GM12865 (cell line): ENCODE measurements at places on chromosomes 16 and 17.

GRCh38 chr16:54879681-54880080 is 51.0 kb upstream of the IRX5 start:
- no peak for DNase-seq

DNA sequence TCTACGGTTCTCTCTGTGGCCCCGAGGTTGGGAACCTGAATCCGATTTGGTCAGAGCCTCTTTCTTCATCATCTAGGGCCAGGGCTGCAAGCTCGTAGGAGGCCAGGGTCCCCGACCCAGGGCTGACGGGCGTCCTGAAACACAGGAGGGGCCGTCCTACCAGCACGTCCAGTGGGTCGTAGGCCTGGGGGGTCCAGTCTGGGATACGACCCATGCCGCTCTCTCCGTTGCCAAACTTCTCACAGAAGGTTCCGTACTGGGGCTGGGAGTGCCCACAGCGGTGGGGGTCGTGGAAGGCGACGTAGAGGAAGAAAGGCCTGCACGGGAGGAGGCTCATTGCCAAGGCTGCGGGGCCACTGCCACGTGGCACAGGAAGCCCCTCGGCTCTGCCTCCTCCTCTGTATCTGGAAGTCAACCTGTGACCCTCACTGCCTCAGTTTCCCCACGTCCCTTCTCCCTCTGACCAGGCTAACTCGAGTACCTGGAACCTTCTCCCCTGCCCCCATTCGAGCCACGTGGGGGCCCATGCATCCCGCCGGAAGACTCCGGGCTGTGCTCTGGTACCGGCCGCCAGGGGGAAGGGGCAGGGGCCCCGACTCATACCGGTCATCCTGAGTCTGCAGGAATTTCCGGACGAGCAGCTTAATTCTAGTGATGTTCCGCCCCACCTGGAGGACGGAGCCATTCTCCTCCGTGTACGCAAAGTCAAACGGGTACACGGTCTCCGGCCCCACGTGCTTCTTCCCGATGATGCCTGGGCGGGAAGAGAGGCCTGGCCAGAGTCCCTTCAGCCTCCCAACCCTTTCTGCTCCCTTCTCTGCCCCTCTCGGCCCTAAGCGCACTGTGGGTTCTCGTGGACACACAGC is 5.9 kb downstream of the SGSH start:
- DNase-seq: no peak

DNA sequence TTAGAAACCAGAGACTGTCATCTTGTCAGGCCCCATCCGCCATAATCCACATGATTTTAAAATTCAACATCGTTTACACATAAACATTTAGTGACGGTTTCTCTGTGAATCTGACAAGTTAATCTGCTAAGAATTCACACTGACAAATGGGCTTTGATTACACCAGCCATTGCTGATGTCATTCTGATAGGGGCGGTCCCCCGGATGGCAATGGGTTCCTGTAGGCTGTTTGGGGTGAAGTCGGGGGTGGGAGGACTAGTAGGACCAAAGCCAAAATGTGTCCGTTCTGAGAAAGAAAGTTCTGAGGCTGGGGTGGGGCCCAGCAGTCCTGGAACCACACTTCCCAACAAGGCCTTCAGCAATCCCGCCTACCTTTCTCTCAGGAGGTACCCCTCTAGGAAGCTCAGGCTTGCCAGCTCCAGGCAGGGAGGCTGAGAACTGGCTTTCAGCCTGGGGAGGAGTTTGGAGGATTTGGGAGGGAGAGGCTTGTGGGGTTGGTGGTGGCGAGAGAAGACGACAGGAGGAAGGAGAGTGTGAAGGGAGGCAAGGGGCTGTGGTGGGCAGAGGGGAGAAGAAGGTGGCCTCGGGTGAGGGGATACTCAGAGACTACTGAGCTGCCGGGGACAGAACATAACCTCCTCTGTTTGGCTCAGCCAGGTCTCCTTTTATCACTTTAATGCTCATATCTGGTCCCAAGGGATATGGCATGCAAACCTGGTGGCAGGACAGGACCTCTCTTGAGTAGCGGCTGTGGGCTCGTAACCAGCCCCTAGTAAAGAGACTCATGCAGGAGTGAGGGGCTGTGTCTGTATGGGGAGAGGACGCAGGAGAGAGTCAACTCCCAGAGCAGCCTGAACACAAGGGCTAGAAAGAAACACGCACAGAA is 8.6 kb downstream of the HIC1 start:
- DNase-seq: no peak

DNA sequence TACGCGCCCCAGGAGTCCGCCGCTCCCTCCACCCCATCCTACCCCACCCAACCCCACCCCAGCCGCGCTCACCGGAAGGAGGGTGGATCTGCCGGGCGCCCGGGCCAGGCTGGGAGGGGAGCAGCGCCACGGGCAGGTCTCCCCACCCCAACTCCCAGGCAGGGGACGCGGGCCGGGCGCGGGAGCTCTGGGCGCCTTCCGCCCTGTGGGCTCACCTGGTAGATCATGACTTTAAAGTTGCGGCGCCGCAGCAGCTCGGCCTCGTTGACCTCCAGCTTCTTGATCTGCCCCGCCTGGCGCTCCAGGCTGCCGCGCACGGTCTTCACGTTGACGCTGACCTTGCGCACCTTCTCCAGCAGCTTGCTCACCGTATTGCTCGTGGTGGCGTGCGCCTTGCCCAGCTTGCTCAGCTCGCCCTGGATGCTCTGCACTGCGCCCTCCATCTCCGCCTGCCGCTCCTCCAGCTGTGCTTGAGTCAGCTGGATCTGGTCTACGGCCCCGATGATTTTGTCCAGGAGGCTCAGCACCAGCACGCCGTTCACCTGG is 571 bp downstream of the CAVIN1 start:
- DNase-seq: peak; percentile 45

DNA sequence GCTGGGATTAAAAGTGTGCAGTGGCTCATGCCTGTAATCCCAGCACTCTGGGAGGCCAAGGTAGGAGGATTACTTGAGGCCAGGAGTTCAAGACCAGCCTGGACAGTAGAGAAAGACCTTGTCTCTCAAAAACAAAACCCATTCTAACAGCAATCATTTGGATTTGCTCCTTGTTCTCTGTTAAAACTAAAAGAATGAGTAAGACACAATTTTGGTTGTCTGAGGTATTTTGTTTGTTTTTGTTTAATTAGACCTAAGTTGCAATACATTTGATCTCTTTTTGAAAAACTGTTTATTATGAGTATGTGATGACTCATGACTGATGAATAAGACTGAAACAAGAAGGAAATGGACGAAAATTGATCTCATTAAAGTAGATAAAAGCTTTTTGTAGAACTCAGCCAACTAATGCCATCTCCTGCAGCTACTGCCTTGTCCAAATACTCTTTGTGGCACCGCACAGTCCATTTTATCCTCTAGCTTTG is 29.0 kb downstream of the GLG1 start:
- DNase-seq: peak; percentile 34

DNA sequence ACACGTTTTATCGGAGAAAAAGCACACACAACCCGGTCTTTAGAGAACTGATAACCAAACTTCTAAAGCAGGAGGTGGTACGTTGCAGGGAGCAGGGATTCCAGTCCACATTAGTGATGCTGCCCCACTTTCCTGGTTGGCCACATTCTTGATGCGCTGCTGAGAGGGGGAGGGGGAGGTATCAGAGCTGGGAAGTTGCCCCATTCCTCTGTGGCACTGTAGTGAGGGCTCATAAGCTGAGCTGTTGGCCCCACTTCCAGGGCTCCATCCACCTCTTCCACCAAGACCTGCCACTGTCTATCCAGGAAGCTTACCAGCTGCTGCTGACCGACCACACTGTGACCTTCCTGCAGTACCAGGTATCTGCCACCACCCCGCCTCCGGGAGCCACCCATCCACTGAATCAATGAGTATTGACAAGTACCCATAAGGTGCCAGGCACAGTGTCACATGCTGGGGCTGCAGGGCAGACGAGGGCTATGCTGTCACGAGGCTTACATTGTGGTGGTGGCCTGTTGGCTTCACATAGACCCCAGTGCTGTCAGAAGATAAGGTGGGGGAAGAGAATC is 1.1 kb downstream of the TSEN54 start:
- DNase-seq: peak; percentile 62

- DNase-seq: no peak
Measured at GRCh38 chr16:46428108-46429061, 192.8 kb downstream of the SHCBP1 start.

DNA sequence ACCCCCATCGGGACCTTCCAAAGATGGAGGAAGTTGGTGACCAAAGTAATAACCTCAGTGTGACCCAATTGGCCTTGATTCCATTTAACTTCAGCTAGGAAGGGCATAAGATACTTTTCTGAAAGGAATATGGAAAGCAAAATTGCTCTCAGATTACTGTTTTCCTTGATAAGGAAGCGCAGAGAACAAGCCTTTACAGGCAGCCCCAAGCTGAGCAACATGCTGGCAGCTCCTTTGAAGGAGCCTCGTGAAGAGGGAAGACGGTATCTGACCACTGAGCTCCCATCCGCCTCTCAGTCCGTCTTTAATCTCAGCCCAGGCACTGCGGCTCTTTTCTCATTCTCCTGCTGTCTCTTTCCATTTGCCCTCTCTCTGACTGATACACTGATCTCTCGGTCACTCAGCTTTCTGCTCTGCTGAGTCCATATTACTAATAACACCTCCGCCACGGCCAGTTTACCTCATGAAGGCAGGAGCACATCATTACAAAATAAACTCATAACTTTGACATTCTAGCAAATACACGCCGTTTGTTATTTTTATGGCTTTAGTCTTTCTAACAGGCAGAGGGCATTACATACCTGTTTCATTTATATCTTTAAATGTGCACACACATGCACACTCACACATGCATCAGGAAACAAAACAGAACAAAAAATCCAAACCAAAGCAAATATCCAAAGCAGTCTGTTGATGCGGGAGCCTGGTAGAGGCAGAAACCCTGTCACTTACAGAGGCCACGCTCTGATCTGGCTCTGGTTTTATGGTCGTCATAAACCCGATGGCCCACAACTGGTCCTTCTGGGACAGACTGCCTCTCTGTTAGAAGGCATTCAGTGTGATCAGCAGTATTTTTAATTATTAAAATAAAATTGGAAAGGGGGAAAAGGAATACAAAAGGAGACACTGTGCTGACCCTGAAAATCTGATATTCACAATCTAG is 183.2 kb downstream of the AATF start:
- DNase-seq: no peak

GRCh38 chr16:78842950-78843349 is 743.5 kb downstream of the WWOX start:
- DNase-seq: no peak

- no peak for DNase-seq
Measured at GRCh38 chr17:75094871-75095399, 7.2 kb downstream of the SLC16A5 start.

- DNase-seq: peak; percentile 67
Measured at GRCh38 chr16:65975049-65975708, 391.3 kb upstream of the CDH5 start.

- no peak for DNase-seq
Measured at GRCh38 chr17:47990962-47991731, 20.2 kb downstream of the CDK5RAP3 start.

GRCh38 chr17:56937687-56938086 is 23.2 kb downstream of the COIL start:
- DNase-seq: no peak

- peak; percentile 62 for DNase-seq
Measured at GRCh38 chr16:86044241-86044671, 145.3 kb downstream of the IRF8 start.

DNA sequence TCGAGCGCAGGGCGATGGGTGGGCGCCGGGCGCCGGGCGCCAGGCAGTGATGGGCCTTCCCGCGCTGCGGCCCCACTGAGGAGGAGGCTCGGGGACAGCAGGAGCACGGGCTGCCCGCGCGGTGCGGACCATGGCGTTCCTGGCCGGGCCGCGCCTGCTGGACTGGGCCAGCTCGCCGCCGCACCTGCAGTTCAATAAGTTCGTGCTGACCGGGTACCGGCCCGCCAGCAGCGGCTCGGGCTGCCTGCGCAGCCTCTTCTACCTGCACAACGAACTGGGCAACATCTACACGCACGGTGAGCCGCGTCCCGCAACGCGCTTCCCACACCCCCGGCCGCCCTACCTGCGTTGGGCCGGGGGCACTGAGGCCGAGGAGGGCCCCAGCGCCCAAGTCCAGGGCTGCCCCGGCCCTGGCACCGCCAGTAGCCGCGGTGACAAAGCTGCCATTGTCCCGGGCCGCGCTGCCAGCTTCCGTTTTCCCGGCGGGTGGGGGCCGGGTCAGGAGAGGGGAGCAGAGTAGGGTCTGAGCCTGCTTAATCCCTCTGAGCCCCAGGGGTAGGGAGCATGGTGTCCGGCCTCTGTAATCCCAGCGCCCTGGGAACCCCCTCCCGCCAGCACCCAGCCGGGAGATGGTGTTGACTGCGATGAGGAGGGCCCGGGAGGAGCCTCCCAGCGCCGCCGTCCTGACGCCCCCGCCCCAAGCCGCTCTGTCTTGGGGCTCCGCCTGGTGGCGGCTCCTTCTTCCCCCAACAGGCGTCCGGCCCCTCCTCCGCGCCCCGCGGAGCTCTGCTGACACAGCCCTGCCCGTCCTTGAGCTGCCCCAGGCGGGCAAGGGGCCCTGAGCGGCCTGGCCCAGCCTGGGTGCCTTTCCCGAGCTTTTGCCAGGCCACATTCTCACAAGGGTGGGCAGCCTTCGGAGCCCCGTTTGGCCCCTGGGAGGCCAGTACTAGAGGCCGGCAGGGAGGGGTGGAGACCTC is 685 bp downstream of the PAQR4 start:
- DNase-seq: peak; percentile 86

DNA sequence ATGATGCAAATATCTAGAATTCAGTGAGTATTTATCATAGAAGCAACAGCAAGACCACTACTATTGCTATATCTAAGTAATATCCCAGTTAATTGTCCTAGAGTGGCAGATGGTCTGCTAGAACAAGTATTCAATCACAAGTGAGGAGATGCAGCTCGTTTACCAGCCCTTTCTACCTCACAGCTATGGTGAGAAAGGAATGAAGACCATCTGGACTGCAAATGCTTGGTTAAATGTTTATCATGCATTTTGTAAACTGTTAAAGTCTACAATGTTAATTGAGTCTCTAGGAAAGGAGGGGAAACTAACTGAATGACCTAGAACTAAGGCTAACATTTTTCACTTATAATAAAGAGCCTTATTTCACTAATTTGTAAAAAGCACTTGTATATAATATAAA is 52.5 kb downstream of the CNOT1 start:
- DNase-seq: no peak

DNA sequence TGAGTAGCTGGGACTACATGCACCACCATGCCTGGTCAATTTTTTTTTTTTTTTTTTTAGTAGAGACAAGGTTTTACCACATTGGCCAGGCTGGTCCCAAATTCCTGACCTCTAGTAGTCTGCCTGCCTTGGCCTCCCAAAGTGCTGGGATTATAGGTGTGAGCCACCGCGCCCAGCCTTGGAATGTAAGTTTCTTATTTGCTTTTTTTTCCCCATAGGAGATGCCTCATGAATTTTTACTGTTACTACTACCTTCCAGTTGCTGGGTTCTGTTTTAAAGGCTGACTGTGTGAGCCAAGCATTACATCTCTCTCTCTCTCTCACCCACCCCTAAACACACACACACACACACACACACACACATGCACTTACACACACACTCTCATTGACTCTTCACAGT is 112.6 kb downstream of the RGS9 start:
- DNase-seq: no peak

GRCh38 chr17:38857271-38857670 is 3.8 kb upstream of the RPL23 start:
- no peak for DNase-seq
